ENCODE measurements at places on chromosomes 11 and 22.

DNA sequence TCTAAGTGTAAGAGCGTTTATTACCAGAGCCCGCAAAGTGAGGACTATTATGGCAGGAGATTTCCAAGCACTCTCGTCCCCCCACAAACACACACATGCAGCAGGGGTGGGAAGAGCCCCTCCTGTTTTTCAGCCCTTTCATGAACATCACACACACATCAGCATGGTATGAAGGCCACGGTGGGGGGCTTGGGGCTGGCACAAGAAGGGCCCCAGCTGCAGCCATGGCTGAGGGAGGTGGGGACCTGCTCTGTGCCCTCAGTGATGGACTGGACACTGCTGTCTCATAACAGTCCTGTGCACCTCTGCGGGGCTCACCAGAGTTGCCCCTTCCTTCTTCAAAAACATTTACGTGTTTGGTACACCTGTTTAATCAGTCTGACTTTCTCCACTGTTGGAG lies 650.7 kb downstream of the BRD1 start:
- no peak for DNase-seq

- DNase-seq = no peak
Measured at GRCh38 chr11:61516675-61517572, 8.4 kb downstream of the LRRC10B start.

GRCh38 chr11:76835928-76836612 lies 24.6 kb upstream of the ACER3 start:
- DNase-seq = no peak

- DNase-seq = no peak
Measured at GRCh38 chr11:6200975-6201374, 2.0 kb downstream of the OR52W1 start.

GRCh38 chr11:92277871-92278270 lies 53.3 kb downstream of the FAT3 start:
- no peak for DNase-seq

DNA sequence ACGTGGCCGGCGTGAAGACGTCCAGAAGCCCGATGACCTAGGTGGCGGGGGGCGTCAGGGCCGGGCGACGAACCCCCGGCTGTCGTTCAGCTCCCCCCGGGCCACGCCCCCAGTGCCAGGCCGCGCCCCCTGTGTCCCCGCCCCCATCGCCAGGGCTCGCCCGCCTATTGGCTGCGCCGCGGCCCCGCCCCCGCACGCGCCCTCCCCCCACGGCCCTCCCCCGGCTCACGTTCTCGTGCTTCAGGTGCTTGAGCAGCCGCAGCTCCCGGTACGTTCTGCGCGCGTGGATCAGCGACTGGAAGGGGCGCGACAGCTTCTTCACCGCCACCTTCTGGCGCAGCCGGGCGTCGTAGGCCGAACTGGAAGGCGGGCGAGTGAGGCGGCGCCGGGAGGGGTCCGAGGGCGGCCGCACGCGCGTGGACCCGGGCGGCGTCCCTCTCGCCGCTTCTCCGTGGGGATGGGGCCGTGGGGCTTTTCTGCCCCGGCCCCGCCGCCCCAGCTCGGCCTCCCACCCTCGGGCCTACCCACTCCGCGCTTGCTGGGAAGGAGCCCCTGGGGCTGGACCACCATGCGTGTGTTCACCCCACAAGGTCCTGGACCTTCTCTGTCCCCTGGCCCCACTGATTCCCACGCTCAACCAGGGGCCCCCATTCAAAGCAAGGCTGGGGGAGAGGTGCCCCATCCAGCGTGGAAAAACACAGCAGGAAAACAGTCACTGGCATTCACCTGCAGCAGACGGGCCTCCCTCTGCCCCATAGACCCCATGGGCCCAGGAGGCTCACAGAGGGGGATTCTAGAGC lies 2.4 kb downstream of the MAPK11 start:
- DNase-seq = no peak

DNA sequence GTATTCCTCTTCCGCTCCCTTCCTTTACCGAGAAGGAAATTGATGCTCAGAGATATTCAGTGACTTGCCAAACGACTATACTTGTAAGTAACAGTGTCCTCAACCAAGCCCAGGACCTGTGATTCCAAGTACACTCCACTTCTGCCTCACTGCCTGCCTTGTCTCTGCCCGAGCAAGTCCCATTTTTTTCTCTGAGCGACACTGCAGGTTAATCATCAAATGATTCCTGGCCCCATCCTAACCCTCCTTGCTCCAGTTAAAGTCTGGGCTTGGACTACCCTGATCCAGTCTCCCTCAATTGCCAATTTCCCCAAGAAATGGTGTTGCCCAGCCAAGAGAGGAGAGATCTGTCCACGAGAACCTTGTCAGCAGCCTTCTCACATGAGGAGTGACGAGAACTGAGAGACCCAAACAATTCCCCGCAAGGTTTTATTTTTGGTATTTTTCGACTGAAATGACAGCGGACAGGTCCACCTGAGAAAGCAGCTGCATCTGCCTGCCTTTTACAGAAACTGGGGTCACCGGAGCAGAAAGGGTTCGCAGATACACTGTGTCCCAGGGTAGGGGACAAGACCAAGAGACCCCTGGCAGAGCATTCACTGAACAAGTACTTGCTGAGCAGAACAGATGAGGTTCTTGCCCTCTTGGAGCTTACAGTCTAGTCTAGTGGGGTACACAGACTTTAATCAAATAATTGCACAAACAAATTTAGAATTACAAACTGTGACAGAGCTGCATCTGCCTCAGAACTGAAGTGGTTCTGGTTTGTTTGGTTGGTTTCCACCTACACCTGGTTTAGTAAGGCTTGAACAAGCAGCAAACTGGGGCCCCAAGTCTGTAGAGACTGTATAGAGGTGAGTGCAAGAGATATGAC lies 11.4 kb downstream of the POU2AF1 start:
- no peak for DNase-seq

DNA sequence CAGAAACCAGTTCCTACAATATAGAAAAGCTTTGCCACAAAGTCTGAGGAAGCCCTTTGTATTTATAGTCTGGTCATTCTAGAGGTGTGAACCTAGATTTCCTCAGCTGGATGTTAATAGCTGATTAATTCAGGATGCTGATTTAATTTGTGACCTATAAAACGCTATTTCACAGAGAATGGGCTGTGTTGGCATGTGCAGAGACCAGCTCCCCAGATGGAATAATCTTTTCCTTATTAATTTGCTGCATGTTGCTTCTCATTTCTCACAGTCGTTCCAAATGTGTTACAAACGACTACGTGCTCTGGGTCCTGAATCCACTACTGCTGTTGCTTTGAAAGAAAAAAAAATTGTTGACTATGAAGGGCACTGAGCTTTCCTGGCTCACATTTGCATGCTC lies 49.3 kb downstream of the BDNF start:
- no peak for DNase-seq

- no peak for DNase-seq
Measured at GRCh38 chr11:123054301-123055065, 7.5 kb downstream of the HSPA8 start.

DNA sequence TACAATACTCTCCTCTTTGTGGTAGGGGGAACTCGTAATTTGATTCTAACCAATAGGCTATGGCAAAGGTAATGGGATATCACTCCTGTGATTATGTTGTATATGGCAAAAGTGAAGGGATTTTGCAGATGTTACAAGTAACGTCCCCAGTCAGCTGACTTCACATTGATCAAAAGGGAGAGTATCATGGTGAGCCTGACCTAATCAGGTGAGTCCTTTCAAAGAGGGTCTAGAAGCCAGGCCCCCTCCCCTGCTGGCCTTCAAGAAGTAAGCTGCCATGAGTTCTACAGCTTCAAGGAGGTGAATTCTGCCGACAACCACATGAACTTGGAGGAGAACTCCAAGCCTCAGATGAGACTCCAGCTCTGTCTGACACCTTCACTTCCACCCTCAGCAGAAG lies 20.0 kb downstream of the TBRG1 start:
- DNase-seq = no peak

DNA sequence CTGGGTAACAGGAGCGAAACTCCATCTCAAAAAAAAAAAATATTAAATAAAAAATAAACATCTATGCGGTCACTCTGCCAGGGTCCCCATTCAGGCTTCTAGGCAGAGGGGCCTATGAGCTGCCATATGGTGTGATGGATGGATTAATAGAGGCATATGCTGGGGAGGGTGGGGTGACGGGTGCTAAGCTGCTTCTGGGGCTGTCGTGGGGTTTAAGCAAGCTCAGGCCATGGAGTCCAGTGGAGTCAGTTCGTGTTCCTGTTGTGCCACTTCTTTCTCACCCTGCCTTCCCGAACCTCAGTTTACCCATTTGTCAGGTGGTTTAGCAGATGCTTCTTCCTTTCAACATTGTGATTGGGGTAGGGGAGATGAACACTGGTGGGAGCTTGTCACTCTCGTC lies 9.0 kb upstream of the GRAMD4 start:
- no peak for DNase-seq

- DNase-seq = no peak
Measured at GRCh38 chr22:47452184-47452583, 689.7 kb downstream of the TBC1D22A start.

GRCh38 chr11:132655187-132655855 lies 877.0 kb downstream of the OPCML start:
- DNase-seq = no peak

DNA sequence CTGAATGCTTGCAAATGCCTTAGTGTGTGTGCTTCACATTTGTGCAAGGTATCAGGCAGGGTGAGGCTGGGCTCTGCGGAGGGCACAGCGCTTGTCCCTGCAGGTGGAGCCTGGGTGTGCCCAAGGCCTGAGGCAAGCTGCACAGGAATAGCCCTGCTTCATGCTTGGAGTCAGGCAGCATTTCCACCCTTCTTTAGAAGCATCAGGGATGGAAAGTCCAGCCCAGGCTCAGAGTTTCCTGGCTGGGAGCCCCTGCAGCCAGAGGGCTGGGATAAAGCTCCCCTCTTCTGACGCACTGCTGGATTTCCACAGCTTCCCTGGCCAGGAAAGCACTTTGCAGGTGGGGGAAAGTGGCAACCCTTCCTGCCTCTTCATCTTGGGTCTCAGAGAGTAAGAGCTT lies 63.4 kb downstream of the GALNT18 start:
- DNase-seq = no peak

DNA sequence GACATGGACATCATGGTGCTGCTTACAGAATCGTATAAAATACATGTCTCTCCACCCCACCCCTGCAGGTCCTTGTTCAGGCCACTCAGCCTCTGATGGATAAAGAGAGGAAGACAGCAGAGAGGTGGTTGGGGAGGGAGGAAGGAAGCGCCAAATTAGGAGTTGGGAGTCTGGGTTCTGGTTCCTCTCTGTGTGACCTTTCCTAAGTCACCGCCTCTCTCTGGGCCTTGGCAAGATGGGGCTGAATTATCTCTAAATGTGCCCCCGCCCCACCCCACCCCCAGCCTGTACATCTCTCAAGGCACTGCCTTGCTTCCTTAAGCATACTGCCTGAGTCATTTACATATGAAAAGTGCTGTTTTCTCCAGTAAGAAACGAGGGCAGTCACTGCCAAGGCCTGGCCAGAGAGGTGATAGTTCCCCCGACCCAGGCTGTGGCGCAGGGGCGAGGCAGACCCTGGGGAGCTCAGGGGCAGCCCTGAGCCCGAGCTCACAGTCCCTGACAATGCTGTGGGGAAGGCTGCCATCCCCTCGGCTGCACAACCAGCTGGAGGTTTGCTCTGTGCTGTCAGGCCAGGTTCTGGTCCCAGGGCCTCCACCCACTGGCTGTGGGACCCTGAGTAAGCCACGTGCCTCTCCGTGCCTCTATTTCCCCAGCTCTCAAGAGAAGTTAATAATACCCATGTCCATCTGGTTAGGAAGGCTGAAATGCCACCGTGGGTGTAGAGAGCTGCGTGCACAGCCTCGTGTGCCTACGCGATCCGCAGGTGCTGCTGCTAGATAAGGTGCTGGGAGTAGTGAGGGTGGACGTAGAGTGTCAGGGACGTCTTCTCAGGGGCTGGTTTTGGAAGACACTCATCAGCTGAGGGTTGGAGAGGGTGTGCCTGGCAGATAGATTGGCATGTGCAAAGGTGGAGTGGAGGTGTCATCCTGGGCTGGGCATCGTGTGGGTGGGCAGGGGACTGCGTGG lies 55.3 kb downstream of the CACNA1I start:
- DNase-seq = no peak

- DNase-seq = no peak
Measured at GRCh38 chr11:62505059-62505439, 41.6 kb downstream of the AHNAK start.

DNA sequence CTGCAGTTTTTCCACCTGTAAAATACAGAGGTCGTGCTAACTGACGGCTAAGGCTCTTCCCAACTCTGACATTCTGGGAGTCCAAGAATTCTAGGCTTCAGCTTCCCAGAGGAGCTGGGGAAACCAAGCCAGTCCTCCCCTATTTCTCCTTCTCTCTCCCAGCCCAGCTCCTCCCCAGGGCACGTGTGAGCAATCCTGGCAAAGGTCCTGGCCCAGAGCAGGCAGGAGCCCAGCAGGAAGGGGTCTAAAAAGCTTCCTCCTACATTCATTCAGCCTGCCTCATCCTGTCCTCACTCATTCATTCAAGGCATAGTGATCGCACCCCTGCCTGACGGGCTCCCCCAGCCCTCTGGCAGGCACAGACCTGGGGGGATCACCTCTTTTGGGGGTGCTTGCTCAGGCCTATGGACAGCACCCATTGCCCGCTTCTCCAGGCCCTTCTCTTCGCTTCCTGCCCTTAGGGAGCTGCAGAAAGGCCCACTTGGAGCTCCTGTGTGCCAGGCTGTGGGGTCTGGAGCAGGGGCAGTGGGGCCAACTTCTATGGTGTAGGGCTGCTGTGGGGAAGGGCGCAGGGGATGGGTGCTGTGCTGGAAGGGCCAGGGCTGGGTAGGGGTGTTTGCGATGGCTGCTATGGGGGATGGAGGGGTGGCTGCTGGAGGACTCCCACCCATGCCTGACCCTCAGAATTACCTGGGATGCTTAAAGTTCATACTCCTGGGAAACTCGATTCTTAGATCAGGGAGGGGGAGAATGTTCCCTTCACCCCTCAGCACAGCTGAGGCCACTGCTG lies 9.8 kb downstream of the KCNC1 start:
- DNase-seq = no peak

DNA sequence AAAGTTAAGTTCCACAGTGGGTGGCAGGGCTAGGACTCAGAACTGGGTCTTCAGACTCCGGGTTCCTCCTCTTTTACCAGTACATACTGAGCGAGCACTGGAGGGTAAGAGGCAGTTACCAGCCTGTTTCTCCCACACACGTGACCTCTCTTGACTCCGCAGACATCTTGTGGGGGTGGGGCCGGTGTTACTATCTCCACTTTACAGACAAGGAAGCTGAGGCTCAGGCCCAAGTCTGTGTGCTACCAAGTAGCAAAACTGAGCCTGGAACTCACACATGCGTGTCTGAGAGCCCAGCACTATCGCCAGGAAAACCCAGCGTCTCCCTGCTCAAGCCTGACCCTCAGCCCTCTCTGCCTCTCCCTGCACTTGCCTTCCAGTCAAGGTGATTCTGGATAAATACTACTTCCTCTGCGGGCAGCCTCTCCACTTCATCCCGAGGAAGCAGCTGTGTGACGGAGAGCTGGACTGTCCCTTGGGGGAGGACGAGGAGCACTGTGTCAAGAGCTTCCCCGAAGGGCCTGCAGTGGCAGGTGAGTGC lies 16.0 kb upstream of the SMIM35 start:
- no peak for DNase-seq
